Astrocyte (in vitro differentiated cells and primary cell): ENCODE measurements at places on chromosomes 11 and 22.
A peak's percentile ranks its signal among the peaks of the same experiment; 100 is the strongest.

DNA sequence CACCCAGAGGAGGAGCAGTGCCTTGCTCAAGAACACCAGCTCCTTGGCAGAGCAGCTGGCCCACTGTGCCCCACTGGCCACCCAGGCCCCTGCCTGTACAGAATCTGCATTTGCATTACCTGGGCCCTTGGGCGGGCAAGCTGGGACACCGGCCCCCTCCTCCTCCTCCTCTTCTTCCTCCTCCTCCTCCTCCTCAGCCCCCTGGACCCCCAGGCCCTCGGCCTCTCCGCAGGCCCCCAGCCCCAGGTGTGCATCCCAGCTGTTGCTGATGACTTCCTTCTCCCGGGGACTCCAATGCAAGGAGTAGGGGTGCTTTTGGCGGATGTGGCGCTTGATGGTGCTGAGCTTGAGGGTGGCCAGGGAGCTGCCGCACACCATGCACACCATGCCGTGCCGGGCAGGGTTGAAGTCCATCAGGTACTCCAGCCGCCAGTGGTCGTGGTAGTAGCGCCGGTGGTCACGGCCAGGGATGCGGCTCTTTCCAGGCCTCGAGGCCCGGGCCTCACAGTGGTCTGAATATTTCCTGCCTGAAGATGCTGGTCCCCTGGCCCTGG lies 2.8 kb downstream of the ZFTA start:
- no peak for DNase-seq

DNA sequence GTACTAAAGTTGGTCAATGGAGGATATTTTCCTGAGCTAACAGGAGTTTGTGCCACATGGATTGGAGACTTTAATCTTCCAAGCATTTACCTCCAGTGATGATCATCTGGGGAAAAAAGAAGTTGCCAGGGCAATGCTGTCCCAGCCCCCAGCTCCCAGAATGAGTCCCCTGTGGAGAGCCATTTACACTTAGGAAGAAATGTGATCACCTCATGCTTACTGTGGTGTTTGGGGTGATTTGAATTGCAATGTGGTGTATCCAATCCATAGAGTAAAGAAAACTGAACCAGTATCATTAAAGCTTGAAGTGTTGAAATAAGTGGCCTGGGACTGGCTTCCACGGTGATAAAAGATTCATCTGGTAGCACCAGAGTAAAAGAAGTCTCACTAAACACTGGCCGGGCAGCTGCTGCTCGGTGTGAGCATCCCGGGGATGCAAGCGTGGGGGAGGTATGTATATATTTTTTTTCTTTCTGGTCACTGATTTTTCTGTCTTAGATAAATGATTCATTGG lies 117.2 kb upstream of the NTM start:
- DNase-seq: no peak

DNA sequence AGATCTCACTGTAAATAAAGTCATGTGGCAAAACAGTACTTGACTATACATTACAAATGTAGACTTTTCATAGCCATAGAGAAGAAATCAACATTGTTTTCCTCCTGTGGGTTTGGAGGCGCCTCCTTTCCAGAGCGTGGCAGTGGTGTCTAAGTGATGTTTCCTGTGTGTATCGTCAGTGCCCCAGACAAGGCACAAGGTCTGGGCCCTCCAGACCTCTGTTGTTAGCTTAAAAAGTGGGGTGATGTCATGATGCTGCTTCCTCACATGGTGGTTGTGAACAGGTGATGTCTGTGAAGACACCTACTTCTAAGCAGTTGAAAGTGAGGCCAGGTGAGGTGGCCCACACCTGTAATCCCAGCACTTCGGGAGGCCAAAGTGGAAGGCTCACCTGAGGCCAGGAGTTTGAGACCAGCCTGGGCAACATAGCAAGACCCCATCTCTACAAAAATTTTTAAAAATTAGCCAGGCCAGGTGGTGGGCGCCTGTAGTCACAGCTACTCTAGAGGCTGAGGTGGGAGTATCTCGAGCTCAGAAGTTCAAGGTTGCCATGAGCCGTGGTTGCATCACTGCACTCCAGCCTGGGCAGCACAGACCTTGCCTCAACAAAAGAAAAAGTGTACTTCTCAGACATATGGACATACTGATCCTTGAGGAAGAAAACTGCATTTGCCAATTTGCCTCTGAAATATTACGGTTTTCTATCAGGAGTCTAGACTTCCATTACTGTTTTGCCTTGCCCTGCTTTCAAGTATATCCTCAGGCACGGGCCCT lies 15.7 kb downstream of the NUP50 start:
- DNase-seq: no peak

DNA sequence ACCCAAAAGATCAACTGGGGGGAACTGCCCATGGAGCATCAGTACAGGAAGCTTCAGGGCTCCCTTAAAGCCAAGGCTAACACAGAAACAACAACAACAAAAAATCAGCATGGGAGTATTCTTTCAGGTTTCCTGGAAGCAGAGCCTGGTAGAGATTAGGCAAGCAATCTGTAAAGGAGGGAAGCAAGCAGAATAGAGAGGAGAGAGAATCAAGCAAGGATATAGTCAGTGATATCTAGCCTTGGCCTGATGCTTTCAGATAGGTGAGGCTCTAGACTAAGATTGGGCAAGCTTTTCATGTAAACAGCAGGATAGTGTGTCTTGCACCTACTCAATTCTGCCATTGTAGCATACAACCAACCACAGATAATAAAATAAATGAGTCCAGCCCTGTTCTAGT lies 44.4 kb upstream of the FAT3 start:
- peak; percentile 6 for DNase-seq

DNA sequence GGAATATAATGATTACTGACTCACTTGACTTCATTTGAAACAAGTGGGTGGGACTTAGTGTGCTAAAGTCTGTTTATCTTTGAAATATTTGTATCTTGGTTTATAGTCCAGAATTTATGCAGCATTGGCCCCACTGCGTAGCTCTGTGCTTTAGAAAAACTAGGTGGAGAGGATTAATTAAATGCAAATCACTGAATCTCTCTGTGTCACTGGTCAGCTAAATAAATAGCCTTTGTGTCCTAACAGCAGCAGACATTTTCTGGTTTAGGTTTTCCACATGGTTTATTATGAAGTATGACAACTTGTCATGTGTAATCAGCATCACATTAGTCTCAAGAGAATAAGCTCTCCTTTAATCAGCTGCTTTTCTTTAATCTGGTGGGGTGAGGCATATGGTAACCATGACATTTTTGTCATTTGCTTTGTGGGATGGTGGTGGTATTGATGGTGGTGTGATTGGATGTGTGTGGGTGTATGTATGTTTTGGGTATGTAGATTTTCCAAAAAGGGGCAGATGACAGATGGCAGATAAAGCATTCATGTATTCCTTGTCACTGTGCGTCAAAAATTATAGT lies 33.9 kb downstream of the BCL2L13 start:
- DNase-seq: peak; percentile 81

- DNase-seq: no peak
Observed at GRCh38 chr11:67368621-67369020, 4.8 kb downstream of the CLCF1 start.

- DNase-seq: peak; percentile 54
Observed at GRCh38 chr11:66136752-66137123, 66.7 kb downstream of the PACS1 start.

- DNase-seq: peak; percentile 2
Observed at GRCh38 chr11:97506076-97506759, 1116.4 kb downstream of the JRKL start.
